ENCODE measurements at places on chromosomes 4 and X.

- DNase-seq = no peak
These were observed 1083.9 kb upstream of the INTU start for GRCh38 chr4:126548890-126549289.

DNA sequence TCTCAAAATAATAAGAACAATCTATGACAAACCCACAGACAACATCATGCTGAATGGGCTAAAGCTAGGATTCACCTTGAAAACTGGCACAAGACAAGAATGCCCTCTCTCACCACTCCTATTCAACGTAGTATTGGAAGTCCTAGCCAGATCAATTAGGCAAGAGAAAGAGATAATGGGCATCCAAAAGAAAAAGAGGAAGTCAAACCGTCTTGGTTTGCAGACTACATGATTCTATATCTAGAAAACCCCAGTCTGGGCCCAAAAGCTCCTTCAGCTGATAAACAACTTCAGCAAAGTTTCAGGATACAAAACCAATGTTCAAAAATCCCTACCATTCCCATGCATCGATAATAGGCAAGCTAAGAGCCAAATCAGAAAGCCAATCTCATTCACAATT lies 59.0 kb downstream of the CHM start:
- no peak for DNase-seq

GRCh38 chrX:48927736-48928382 lies 9.0 kb upstream of the PIM2 start:
- no peak for DNase-seq

- DNase-seq = no peak
These were observed 356.2 kb downstream of the HS3ST1 start for GRCh38 chr4:11072463-11072862.

- DNase-seq = no peak
These were observed 16.8 kb upstream of the HSD17B13 start for GRCh38 chr4:87339440-87339839.

- no peak for DNase-seq
These were observed 188.4 kb upstream of the VEGFC start for GRCh38 chr4:176981074-176981473.

DNA sequence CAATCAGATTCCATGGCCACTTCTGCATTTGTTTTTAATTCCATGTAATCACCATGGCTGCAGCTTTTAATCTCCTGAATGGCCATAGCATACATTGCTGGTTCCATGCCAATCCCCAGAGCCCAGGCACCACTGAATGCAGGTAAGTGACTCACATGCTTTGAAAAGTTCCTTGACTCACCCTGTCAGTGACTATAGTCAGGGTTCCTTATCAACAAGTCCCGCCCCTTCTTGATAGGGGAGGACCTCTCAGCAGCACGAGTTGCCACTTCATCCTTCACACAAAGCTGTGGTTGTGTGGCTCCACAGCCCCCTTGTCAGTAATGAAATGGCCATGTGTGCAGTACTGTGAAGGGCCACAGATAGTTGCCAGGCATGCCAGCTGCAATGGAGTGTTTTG lies 516.6 kb downstream of the PPARGC1A start:
- no peak for DNase-seq

DNA sequence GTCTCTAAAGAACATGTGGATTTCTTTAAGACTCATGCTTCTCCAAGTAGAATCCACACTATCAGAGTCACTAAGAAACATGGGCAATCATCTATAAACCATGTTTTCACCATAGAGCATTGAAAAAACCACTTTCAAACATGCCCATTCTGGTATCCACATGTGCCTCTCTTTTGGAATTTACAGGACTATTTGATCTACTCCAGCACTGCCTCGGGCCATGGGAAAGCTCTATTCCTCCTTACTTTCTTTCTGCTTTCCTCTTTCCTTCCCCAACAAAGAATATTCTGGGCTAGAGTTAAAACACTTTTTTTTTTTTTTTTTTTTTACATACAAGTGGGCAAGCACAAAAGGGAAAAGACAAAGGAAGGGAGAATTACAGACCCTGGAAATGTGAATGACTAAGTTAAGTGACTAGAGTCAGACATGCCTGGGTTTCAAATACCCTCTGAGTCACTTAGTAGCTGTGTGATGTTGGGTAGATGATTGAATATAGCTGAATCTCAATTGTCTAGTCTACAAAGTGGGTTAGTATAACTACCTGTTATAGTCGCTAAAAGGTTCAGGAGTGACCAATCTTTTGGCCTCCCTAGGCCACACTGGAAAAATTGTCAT lies 847.7 kb upstream of the INTU start:
- DNase-seq = no peak

DNA sequence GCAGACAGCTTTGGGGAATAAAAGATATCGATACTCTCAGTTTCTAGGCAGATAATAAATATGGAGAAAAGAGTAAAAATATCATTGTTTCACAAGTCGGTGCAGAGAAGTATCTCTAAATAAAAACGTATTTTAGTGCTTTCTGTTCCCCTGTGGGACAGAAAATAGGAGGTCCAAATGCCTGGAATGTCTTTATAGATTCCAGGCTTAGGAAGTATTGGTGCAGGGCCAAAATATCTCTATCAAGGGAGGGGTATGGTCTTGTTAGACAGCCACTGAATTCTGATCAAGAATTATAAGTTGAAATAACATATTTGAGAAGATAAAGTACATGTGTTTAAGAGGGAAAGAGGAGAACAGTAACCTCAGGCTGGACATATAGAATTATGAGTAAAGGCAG lies 596.4 kb downstream of the PCDH18 start:
- no peak for DNase-seq

- no peak for DNase-seq
These were observed 101.7 kb downstream of the CHIC2 start for GRCh38 chr4:53962516-53963225.
